ENCODE measurements at places on chromosomes 1 and 21.
A peak's percentile ranks its signal among the peaks of the same experiment; 100 is the strongest.

- no peak for DNase-seq
Observed at GRCh38 chr1:83588140-83588539, 410.8 kb downstream of the TTLL7 start.

DNA sequence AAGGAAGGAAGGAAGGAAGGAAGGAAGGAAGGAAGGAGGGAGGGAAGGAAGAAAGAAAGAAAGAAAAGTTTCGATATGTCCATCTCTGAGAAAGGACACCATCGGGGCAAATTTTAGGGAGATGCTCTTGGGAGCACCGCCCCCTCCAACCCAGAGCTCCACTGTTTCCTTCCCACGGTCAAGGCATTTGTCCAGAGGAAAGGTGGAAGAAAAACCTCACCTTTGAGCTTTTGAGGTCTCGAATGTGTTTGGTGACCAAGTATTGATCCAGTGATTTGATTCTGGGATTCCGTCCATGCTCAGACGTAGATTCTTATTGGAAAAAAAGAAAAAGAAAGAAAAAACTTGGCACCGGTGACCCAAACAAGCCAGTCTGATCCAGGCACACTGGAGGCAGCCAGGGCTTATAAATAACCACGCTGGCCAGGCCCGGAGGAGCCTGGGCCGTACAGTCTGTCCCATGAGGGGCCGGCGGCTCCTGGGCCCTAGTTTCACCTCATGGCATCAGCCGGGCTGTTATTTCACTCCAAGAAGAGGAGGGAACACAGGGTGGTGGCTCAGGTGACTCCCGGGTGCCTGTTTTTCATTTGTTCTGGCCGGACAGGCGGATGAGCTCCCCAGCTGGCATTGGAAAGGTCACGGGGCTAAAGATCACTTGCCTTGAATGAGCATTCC is 36.1 kb upstream of the SLC25A33 start:
- DNase-seq = no peak

DNA sequence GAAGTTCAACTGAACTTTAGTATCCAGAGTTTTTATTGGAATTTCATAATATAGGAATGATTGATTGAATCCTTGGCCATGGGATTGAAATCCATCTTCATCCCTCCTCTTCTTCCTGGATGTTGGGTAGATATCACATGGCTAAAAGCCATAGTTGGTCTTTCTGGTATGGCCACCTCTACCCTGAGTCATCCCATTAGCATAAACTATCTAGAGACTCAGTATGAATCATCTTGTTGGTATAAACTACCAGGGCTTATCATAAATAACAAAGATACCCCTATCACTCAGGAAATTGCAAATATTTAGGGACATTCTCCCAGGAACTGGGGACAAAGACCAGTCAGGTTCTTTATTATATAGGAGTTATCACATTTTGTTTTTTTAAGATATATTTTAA is 21.2 kb upstream of the ZP4 start:
- DNase-seq = no peak

DNA sequence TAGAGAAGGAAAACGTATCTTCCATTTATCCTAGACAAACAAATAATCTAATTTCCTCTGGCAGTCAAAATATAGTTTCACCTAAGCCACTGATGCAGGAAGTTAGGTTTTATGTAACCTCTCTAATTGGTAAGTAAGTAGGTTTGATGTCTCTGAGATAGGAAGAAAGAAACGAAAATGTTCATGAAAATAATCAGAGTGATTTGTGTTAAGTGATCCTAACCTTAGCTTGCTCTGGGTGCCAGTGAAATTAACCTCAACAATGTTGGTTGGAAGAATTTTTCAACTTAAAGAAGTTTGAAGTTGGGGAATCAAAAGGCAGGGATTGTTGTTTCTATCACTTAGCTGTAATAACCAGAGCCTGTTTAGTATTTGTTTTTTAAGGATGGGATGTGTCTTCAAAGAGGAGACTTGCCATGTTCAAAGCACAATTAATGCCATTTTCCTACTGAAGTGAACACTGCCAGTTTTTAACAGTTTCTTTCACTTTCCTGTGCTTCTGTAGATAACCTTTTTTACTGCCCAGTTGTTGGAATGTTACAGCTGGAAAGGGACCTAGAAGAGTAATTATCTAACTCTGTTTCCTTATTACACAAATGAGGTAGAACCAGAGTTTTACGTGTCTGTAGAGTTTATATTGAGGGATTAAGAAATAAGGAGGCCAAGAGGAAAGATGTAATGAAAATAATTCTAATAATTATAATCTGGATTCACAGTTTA is 18.4 kb downstream of the HIPK1 start:
- no peak for DNase-seq

DNA sequence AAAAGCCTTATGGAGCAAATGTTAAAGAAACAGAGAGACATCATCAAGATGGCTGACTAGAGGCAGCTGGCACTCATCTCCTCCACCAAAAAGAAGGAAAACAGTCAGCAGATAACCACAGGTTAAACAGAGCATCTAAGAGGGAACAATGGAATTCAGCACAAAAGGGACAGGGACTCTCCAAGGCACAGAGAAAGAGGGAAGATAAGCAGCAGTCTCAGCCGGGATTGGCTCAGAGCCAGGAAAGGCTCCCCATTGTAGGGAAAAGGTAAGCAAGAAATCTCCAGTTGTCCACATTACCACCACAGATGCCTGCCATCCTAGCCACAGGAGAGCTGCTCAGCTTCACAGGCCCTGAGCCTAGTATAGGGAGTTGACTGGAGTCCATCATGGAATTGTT is 605.5 kb downstream of the SMYD3 start:
- no peak for DNase-seq

GRCh38 chr1:223707256-223708000 is 4.9 kb upstream of the CAPN2 start:
- peak; percentile 95 for DNase-seq
